ENCODE measurements at places on chromosomes 16 and 17.
A peak's percentile ranks its signal among the peaks of the same experiment; 100 is the strongest.

DNA sequence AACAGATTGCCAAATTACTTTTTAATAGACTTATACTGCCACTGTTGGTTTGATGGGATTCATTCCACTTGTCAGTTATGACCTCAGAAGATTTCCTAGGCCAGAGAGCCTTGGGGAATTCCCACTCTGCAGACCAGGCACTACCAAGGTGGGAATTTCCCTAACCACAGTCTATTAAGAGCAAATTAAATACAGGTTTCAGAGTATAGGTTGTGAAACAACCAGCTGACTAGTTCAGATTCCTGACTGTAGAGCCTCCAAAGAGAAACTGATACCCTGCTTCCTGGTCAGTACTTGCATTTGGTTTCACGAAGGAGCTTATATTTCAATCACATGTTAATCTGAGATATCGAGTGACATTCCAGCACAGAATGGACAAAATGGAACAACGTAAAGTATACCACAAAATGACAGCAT, 186.5 kb downstream of the STX8 start:
- DNase-seq: no peak

- no peak for DNase-seq
Measured at GRCh38 chr16:68539711-68540239, 684 bp downstream of the ZFP90 start.

GRCh38 chr16:73190688-73191659, 143.0 kb upstream of the ZFHX3 start:
- no peak for DNase-seq

GRCh38 chr16:68190081-68190480, 45.8 kb downstream of the ESRP2 start:
- no peak for DNase-seq

- DNase-seq: no peak
Measured at GRCh38 chr17:17672453-17673368, 8.5 kb upstream of the RAI1 start.

DNA sequence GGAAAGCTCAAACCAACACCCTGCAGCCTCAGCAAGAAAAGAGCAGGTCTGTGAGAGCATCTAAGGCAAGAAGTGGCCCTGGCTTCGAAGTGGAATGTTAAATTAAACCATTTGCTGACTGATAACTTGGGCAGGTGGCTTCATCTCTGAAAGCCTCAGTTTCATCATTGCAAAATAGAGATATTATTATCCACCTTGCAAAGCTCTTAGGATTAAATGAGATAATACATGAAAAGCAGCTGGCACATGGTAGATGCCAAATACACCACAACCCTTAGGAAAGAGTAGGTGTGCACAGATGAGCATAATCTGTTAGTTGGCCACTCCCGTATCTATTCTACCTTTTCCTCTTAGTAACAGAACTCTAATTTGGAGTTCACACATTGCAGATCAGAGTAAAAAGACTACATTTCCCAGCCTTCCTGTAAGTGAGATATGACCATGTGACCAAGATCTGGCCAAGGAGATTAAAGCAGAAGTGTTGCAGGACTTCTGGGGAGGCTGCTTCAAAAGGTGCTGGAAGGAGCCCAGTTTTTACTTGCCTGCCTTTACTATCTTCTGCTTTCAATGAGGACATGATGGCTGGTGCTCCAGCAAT, 288.7 kb downstream of the SOX9 start:
- no peak for DNase-seq

GRCh38 chr17:47720196-47720595, 12.8 kb upstream of the TBX21 start:
- no peak for DNase-seq

DNA sequence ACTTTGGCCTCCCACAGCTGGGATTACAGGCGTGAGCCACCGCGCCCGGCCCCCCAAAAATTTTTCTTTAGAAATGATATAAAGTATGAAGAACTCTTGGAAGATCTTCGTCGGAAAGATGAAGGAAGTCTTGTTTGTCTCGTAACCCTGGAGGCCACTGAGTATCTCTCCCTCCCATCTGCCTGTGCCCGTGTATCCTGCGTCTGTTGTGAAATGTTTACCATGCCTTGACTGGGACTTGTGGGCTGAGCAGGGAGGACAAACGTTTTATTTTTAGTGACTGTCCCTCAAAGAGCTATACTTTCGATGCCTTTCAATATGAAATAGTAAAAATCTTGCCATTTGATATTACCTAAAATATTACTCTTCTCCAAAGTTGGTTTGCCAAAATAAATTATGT, 121.2 kb downstream of the RPTOR start:
- no peak for DNase-seq

DNA sequence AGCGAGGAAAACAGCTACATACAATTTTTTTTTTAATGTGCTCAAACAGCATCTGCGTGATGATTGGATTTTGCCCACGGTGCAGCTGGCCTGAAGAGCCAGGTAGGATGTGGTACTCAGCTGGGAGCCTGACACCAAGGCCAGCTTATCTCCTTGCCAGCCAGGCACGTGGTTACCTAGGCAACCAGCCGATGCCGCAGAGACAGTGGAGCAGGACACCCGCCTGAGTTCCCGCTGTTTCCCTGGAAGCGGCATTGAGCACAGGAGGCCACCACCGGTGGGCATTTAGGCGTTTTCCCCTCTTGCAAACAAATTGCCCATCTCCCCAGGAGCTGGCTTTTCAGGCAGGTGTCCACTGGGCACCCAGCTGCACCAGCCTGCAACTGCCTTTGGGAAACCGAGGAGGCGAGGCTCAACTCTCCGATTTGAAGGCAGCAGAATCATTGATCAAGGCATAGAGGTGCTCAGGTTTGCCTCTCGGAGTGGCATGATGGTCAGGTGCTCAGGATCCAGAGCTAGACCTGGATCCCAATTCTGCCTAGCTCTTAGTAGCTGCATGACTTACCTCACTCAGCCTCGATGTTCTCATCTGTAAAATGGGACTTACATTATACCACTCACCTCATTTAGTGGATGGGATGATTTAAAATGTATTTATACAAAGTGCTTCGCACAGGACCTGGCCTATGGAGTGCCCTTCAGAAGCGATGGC, 137.5 kb upstream of the PLCG2 start:
- no peak for DNase-seq

GRCh38 chr16:56190048-56190676, 1.1 kb upstream of the GNAO1 start:
- DNase-seq: peak; percentile 70

- no peak for DNase-seq
Measured at GRCh38 chr17:48002916-48003416, 32.1 kb downstream of the CDK5RAP3 start.

DNA sequence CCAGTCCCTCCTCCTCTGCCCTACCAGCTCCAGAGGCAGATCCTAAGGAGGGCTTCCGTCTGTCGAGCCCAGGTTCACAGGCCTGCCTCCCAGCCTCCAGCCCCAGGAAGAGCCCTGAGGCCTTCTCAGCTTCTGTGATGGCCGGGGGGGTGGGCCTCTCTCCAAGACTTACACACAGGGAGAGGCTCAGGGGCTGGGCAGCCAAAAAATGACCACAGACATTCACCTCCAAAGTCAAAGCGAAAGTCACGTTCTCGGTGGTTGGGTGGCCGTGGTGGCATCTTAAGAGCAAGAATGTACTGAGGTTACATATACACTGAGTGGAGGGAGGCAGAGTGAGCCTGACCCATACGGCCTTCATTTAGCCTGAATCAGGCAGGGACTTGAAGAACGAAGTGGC, 119.1 kb downstream of the CCDC182 start:
- DNase-seq: no peak

GRCh38 chr17:14756479-14756878, 455.6 kb downstream of the HS3ST3B1 start:
- DNase-seq: no peak

- no peak for DNase-seq
Measured at GRCh38 chr17:21030375-21030774, 12.4 kb downstream of the USP22 start.

DNA sequence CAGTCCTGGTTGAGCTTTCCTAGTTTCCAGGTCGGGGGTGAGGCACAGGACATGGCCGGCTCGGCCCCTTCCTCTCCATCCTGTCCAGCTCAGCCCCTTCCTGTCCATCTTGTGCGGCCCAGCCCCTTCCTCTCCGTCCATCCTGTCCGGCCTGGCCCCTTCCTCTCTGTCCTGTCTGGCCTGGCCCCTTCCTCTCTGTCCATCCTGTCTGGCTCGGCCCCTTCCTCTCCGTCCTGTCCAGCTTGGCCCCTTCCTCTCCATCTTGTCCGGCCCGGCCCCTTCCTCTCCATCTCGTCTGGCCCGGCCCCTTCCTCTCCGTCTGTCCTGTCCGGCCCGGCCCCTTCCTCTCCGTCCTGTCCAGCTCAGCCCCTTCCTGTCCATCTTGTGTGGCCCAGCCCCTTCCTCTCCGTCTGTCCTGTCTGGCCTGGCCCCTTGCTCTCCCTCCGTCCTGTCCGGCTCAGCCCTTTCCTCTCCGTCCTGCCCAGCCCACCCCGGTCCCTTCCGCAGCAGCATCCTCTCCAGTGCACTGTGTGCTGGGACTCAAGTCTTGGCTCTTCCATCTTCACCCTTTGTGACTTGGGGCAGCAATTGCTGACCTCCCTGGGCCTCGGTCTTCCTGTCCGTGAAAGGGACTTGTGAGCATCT, 5.5 kb upstream of the ZNF750 start:
- DNase-seq: peak; percentile 72

GRCh38 chr16:25126820-25127232, 15.3 kb downstream of the LCMT1 start:
- DNase-seq: no peak

- DNase-seq: peak; percentile 56
Measured at GRCh38 chr17:79982986-79983385, 52.7 kb downstream of the TBC1D16 start.

DNA sequence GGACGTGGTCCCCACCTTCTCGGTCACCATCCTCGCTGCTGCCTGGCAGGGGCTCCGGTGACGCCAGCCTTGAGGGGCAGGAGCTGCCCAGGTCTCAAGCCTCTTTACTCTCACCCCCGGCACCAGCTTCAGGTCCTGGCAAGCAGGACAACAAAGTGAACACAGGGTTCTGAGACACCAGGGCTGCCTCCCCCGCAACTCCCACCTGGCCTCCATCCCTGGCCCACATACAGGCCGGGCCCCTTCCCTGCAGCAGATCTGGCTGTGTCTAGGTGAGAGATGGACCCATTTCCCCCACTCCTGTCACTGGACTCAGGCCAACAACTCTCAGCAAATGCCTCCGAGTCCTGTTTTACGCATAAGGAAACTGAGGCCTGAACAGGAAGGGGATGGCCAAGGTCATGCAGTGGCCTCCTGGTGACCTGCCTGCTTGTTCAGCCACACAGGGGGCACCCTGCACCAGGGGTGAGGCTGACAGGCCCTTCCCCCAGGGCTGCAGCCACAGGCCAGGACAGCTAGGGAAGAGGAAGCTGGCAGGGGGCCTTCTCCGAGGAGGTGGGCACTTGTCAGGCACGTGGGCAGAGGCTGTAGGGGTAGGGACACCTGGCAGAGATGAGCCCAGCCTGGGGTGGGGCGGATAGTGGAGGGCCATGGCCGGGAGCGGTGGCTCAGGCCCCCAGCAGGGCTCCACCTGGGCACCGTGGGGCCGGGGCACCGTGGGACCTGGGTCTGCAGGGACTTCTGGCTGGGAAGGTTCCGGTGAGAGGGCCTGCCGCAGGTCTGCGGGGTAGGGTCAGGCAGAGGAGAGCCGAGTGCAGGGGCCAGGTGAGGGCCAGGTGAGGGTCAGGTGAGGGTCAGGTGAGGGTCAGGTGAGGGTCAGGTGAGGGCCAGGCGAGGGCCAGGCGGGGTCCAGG, 46.7 kb upstream of the PVALEF start:
- DNase-seq: no peak

DNA sequence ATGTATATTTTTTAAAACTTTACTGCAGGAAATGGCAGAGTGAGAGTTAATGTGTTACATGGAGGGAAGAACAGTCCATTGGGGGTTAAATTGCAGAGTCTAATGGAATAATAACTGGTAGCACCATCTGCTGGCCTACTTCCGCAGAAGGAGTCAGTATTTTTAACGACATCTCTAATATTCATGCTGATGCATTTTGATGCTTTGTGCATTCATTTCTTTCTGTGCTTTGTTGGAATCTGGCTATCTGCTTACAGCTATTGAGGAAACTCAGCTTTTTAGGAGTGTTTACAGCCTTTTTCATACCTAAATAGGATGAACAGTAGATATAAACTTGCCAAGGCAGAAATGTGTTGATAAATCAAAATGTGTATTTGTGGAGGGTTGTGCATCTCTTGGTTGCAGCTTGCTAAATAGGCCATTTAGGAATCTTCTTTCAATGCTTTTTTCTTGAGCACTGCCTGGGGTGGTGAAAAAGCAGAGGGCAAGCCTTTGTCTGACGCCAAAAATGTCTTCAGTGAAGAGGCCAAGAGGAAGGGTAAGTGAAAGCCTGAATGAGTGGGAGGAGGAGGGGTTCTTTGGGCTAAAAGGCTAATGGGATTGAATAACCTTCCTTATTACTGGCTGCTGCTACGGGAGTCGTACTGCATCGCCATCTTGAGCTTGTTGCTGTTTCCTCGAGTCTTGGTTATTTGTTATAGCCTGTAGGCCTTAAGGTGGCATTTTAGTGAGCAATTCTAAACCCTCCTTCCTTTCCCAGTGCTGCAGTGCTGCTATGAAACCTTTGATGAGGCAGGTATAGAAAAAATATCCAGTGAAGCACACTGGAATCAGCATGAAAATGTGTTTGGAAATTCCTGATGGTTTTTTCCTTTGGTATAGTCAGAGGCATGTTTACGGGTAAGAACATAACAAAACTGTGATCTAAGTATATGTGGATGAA, 153.3 kb downstream of the CHD9 start:
- DNase-seq: no peak

- DNase-seq: no peak
Measured at GRCh38 chr16:58409316-58409973, 17.2 kb downstream of the GINS3 start.

GRCh38 chr17:80812362-80813088, 179.1 kb upstream of the CHMP6 start:
- no peak for DNase-seq

DNA sequence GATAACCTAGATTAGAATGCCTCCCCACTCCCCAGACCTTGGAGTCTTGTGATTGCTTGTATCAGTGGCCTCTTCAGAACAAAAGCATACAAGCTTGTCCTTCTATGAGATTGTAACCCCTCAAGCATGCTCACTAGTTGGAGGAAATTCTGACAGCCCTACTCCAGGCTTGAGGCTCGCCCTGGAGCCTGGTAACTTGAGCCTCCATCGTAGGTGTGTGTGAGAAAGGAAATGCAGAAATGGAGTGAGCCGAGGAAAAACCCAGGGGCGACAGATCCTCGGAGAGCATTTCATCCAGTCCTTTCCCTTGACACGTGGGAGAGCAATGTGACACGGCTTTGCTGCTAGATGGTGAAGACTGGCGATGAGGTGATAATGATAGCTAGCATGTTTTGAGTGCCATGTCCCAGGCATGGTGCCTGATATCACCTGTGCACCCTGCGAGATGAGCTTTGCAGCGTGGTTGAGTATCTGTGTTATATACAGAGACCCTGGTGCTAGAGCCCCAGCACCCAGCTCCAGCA, 31.2 kb downstream of the GNAO1 start:
- DNase-seq: no peak

- no peak for DNase-seq
Measured at GRCh38 chr16:62921904-62922303, 885.7 kb upstream of the CDH8 start.

- peak; percentile 83 for DNase-seq
Measured at GRCh38 chr17:14737984-14738651, 437.2 kb downstream of the HS3ST3B1 start.

GRCh38 chr17:78356101-78356713, 3.7 kb downstream of the SOCS3 start:
- no peak for DNase-seq

Data from Right ventricle myocardium inferior (tissue), 1 donor.